ENCODE measurements at places on chromosomes 7 and 10. TPM values are rescaled to one million over a fixed set of nuclear protein-coding genes. Genes with fewer than 3 reads are reported as not detected.

ASB4 gene
- 1.2 TPM for total RNA-seq

GRCh38 chr7:98399462-98399861, 1.4 kb downstream of the BAIAP2L1 start:
- DNase-seq = no peak

TMEM139 gene
- 6.9 TPM for total RNA-seq

GPER1 gene
- total RNA-seq = 2.9 TPM

DNA sequence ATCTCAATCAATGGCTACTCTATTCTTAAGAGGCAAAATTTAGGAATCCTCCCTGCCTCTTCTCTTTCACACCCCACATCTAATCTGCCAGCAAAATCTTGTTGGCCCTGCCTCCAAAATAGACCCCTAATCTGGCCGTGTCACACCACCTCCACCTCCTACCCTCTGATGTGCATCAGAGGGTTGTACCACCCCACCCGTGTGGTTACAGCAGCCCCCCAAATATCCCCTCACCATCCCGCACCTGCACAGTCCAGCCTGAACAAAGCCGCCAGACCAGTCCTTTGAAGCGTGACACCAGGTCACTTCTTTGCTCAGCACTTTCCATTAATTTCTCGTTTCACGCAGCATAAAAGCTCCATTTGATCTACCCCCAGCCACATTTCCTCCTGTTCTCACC, 776 bp upstream of the XPNPEP1 start:
- DNase-seq = no peak

AGAP9 gene
- 4.1 TPM for total RNA-seq

DNA sequence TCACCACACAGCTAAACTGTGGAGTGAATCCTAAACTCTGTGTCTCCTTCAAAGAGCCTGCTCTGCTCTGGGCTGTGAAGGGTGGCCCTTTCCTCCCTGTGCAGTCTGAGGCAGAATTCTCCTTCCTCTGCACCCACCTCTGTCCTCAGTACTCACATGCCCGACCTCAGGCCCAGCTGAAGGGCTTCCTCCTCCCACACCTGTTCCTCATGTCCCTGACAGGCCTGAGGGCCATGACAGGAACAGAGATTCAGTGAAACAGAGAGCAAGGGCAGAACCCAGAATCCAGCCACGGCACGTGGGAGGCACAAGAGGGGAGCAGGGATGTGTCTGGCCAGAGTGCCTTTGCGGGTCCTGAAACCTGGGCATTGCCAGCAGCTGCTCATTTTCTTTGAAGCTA, 13.9 kb downstream of the CREB3L2 start:
- DNase-seq = no peak

DNA sequence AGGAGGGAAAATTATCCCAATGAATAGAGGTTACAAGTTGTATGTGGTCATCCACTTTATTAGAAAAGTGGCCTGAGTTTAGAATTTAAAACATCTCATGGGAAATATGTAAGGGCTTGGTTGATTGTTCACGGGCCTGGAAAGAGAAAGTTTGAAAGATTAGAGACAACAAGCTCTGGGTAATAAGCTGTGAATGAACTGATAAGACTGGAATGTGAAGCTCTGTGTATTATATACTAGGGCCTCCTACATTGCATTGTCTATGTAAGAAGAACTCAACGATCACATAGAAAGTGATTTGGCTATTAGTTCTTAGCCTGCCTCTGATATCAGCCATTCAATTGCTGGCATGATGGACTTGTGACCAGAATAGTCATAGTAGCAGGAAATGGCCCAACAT, 199.2 kb upstream of the MAGI2 start:
- no peak for DNase-seq

GRCh38 chr7:45293295-45293942, 135.8 kb downstream of the RAMP3 start:
- no peak for DNase-seq

- no peak for DNase-seq
Observed at GRCh38 chr10:4526311-4526731, 299.7 kb upstream of the AKR1E2 start.

DNA sequence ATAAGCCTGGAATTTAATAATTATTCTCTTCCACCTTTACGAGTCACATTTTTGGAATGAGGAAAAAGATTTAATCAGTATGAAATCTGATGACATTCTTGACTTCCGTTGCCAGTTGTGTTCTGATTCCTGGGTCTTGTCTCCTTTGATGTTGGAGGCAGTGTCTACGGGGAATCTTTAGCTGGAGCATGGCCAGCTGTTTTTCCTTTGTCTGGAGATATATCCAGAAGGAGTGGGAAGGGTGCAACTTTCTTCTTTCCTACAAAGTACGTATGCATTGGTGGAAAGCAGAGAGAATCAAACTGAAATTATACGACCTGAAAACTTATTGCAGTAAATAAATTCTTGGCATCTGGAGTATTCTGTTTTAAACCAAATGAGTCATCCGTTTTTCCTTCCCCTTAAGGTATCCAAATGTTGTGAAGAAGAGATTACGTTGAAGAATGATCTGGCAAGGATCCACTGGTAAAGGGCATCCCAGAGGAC, 6.9 kb upstream of the GNG11 start:
- no peak for DNase-seq

CALHM3 gene
- total RNA-seq = not detected

DNA sequence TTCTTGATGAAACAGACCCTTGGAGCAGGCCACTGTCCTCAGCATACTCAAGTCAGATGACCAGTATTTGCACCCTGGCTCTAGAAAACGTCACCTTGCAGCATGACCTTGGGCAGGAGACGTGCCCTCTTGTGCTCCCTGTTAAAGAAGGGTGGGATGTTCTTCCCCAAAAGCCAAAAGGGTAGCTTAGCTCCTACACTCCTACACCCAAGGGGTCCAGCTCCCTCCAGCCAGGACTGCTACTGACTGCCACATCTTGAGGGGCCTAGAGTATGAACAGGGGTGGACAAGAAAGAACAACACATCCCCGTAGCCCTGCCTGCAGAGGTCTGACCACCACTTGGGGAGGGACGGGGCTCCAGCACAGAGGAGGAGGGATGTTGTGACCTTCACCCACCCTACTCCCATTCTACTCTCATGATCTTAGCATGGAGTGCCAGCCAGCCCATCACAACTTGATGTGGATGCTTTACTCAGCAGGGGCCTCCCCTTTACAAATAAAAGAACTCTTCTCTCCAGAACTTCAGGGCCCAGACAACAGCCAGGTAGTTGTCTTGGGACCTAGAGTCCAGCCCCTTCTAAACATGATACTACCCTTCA, 165.3 kb upstream of the ZMIZ1 start:
- peak; percentile 29 for DNase-seq

- DNase-seq = no peak
Observed at GRCh38 chr10:4546500-4546899, 279.5 kb upstream of the AKR1E2 start.

TACC2 gene
- 282 TPM for total RNA-seq

- no peak for DNase-seq
Observed at GRCh38 chr7:27149842-27150567, 2.4 kb downstream of the HOXA3 start.

DNA sequence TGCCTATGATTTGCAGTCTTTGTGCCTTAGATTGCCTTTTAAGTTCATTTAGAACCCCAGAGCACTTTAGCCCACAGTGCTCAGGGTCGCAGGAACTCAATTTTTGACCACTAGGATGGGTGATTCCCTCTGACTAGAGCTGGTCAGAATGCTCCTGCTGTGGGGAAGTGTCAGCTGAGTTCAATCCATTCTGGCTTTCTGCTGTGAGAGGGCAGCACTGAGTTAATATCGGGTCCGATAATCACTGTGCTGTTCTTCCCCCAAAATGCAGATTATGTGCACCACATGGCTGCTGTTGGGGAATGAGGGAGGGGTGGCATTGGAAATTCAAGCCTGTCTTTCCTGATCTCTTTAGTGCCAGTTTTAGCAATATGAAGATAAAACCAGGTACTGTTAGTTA, 886.4 kb downstream of the DNAJB9 start:
- DNase-seq = no peak

DNA sequence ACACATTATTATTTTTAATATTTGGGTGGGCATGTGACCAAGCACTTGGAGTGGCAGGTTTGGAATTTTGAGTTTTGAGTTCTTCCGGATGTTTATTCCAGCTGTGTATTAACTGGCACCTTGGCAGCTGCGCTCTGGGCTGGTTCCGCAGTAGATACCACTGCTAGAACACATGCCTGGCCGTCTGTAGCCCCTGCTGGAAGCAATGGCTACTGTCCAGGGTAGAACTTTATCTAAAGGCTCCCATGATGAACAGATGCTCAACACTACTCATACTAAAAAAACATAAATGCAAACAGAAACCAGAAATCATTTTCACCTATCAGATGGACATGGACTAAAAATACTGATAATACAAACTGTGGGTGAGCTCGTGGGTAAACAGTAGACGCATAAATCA, 19.4 kb upstream of the SH3PXD2A start:
- DNase-seq = no peak

DNA sequence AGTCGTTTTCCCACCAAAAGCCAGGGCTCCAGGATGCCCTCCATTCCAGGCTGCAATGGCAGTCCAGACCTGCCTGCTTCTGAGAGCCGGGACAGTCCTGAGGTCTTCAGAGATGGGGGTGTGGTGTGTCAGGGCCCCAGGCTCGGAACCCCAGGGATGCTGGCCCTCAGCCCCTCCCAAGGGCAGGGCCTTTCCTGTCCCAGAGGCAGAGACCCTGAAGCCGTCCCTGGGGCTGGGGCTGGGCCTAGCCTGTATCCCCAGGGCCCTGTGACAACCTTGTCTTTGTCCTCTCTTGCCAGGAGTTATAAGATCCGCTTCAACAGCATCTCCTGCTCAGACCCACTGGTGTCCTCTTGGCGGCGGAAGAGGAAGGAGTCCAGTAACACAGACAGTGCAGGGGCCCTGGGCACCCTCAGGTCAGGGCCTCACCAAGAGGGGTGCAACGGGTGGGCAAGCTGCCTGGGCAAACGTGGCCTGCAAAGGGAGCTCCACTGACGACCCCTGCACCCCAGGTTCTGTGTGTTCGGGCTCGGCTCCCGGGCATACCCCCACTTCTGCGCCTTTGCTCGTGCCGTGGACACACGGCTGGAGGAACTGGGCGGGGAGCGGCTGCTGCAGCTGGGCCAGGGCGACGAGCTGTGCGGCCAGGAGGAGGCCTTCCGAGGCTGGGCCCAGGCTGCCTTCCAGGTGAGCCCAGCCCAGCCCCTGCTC, 15.9 kb downstream of the NOS3 start:
- DNase-seq = no peak

GRCh38 chr7:150945853-150946420, 32.2 kb downstream of the KCNH2 start:
- peak; percentile 91 for DNase-seq

CXCL12 gene
- 121 TPM for total RNA-seq

AKR1C4 gene
- not detected for total RNA-seq

GRCh38 chr10:44982114-44982460, 3.5 kb upstream of the DEPP1 start:
- DNase-seq = peak; percentile 88

DNA sequence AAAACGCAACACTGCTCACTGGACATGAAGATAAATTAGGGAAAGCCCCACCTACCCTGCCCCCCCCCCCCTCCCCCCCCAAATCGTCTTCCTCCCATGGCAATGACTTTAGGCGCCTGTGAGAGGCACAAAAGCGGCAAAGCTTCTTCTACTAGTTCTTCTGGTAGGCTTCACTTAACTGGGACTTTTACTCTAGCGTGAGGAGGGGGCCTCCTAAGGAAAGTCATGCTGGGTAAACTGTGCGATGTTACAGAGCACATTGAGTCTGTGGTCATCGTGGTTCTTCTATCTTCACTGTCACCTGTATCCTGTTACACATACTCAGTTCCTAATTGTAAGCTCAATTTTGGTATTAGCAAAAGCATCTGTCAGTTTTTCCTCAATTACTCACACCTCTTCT, 25.1 kb downstream of the HSPB1 start:
- DNase-seq = no peak

All from cardiac septum (tissue), 1 donor.